Esophagus squamous epithelium (tissue), 5 donors: ENCODE measurements at places on chromosomes 16 and 17. TPM values are rescaled to one million over a fixed set of nuclear protein-coding genes. Genes with fewer than 3 reads are reported as not detected.

DNA sequence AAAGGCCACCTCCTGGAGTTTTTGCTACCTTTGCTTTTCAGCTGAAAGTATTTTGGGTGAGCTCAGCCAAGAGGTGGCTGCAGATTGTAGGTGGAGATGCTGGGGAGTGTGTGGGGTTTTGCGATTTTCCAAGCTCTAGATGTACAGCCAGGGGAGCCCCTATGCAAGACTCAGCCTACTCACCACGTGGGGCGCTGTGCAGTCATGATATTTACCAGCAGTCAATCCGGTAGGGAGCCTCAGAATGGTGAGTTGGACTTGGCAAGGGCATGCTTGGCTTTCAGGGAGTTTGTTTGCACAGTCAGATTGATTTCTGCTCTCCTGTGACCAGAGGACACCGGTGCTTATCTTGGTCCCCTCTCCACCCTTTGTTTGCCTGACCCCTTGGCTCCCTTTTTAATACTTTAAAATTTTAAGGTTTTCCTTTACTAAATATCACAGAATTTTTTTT is 175.3 kb downstream of the UTP18 start:
- DNase-seq: no peak

- DNase-seq: no peak
These were observed 76.9 kb downstream of the CYB561 start for GRCh38 chr17:63369233-63369632.

The TRAF4 gene
- total RNA-seq: 25.0 TPM

The BPTF gene
- total RNA-seq: 37.6 TPM

GRCh38 chr16:28011223-28011622 is 52.3 kb downstream of the GSG1L start:
- no peak for DNase-seq

DNA sequence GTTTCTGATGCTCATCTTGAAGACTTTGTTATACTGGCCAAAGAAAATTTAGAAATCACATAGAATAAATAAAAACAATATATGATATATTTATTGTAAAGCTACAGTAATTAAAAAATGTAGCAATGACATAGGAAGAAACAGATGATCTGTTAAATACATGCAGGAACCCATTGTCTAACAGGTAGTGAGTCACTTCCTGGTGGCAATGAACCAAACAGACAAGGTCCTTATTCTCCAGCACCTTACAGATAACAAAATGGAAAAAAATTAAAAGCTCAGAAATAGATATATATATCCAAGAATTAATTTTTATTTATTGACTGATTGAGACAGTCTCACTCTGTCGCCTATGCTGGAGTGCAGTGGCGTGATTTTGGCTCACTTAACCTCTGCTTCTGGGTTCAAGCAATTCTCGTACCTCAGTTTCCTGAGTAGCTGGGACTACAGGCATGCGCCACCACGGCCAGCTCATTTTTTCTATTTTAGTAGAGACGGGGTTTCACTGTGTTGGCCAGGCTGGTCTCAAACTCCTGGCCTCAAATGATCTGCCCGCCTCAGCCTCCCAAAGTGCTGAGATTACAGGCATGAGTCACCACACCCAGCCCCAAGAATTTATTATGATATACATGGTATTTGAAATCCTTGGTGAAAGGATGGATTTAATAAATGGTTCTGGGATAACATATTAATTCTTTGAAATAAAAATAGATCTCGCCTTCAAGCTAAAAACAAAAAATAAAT is 7.5 kb downstream of the NETO2 start:
- no peak for DNase-seq

The PRAC1 gene
- total RNA-seq: not detected

The HOXB13 gene
- total RNA-seq: not detected

DNA sequence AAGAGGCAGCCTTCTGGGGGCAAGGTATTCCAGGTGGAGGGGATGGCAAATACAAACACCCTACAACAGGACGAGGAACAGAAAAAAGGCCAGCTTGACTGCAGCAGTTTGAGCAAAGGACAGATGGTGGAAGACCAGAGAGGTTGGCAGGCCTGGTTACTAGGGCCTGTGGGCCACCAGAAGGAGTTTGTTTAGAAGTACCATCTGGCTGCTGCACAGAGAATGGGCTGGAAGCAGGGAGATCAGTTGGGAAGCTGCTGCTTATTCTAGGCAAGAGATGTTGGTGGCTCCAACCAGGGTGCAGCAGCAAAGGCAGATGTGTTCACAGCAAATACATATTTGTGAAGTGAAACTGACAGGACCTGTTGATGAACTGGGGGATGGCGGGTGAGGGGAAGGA is 2.9 kb upstream of the YPEL2 start:
- DNase-seq: no peak

The PPL gene
- total RNA-seq: 1,024 TPM

The KRT26 gene
- not detected for total RNA-seq

The KRTAP4-4 gene
- not detected for total RNA-seq

- no peak for DNase-seq
These were observed 102.1 kb downstream of the SNX29 start for GRCh38 chr16:12078405-12079280.

DNA sequence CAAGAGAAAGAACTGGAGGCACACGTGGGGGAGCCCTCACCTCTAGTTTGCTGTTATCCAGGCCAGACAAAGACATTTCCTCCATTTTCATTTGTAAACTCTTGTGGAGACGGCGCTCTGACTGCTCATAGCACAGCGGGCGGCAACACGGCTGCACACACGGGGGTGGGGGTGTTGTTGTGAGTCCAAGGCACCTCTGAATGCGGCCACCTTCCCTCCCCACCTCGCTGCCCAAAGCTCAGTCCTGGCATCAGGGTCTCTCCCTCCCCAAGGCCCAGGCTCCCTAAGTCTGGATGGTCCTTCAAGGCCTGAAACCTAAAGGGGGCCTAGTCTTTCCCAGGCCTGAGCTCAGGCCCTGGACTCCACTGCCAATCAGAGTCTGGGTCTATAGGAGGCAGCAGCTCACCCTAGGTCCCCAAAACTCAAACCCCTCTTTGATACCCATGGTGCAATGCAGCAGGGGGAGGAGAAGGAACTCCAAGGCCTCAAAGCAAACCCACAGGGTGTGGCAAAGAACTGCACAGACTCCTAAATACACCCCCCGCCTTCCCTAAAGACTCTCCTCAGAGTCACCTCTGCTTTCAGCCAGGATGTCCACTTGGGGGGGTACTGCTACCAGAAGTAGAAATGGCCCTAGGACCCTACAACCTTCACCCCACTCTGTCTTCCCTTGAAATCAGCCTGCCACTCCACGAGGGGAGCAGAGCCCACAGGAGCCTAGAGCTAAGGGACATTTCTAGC is 1.5 kb downstream of the ATXN7L3 start:
- DNase-seq: no peak

DNA sequence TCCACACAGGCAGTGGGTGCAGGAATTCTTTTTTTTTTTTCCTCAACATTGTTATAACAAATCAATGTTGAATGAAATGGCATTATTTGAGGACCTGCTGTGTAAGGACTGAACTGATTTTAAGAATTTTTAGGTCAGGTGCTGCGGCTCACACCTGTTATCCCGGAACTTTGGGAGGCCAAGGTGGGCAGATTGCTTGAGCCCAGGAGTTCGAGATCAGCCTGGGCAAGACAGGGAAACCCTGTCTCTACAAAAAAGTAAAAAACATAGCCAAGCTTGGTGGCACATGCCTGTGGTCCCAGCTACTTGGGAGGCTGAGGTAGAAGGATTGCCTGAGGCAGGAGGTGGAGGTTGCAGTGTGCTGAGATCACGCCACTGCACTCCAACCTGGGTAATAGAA is 12.4 kb downstream of the MPRIP start:
- DNase-seq: no peak

DNA sequence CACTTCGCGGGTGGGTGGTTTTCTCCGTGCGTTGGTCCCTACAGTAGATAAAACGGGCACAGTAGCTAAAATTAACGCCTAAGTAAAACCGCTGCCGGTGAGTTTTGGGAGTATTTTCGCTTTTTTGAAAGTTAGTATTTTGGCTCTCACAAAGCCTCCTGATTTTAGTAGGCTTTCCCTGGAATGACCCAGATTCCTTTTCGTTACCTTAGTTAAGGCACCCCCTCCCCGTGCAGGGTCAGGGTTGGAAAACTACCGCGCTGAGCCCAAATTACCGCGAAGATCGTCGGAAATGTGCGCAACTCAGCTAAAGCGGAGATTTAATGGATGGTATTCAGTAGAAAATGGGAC is 28.3 kb upstream of the ST6GALNAC1 start:
- DNase-seq: no peak

DNA sequence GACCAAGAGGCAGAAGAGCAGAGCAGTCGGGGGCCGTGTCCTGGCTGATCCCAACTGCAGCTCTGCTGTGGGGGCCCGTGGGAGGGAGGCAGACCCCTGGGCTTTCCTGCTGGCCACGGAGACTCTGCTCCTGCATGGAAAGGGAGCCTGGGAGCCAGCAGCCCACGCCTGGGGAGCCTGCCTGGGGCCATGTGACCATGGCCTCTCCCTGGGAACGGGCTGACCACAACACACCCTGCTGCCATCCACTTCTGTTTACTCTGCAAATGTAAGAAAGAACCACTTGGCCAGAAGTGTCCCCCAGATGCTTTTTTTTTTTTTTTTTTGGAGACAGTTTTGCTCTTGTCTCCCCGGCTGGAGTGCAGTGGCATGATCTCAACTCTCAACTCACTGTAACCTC is 2.0 kb upstream of the TEDC2 start:
- DNase-seq: no peak

- no peak for DNase-seq
These were observed 178.7 kb downstream of the GRIN2A start for GRCh38 chr16:10003486-10003885.

DNA sequence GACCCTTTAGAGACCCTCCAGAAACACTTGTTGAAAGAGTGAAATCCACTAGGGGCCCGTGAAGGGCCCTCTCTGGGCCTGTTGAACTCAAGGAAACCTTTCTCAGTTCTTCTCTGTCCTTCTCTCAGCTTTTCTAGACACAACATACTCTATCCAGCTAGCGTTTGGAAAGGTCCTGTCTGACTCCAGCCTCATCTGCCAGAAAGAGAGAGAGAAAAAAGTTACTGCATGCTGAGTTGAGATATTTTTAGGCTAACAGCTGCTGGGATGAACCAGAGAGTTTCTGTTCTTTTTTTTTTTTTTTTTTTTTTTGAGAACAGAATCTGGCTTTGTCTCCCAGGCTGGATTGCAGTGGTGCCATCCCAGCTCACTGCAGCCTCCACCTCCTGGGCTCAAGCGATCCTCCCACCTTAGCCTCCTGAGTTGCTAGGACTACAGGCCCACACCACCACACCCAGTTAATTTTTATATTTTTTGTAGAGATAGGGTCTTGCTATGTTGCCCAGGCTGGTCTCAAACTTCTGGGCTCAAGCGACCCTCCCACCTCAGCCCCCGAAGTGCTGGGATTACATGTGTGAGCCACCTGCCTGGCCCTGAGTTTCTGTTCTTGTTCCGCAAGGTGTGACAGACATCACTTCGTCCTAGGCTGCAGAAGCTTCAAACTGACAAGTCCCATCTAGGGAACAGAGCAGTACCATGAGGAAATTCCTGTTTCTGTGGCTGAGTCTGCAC is 14.9 kb upstream of the TEX2 start:
- DNase-seq: no peak

DNA sequence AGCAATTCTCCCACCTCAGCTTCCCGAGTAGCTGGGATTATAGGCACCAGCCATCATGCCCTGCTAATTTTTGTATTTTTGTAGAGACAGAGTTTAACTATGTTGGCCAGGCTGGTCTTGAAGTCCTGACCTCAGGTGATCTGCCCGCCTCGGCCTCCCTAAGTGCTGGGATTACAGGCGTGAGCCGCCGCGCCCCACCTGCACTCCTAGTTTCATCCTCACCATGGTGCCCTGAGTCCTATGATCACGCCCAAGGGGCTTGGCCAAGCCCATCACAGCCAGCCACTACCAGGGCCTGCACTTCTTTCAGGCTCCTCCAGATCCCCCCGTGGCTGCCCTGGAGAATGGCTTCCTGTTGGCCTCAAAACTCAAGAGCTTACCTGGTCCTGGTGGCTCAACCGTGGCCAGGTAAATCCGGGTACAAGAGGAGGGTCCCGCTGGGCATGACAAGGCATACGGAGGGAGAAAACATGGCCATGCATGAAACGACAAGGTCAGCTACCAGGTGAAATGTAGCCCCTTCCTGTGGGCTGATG is 20.4 kb upstream of the TFAP4 start:
- no peak for DNase-seq

DNA sequence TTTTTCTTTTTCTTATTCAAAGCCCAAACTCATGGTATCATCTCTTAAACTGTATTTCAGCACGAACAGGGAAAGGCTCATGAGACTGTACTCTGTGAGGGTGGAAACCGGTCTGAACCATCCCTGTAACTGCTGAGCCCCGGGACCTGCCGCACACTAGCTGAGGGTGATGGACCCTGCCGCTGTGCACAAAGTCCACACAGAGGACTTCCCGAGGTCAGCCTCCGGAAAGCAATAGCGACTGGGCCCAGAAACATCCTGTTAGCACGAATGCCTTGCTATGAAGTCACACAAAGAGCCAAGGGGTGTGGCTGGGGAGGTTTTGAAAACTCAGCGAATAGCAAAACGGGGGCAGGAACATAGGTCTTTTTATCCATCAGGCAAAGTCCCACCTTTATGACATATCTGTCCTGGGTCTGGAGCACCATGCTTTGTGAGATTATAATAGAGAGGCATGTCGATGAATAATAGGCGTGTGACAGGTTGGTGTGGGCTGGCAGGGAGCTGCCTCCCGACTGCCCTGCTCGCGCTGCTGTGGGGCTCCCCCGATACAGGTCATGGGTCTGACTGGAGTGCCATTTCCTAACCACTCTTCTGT is 33.4 kb downstream of the CDK5R1 start:
- DNase-seq: no peak

DNA sequence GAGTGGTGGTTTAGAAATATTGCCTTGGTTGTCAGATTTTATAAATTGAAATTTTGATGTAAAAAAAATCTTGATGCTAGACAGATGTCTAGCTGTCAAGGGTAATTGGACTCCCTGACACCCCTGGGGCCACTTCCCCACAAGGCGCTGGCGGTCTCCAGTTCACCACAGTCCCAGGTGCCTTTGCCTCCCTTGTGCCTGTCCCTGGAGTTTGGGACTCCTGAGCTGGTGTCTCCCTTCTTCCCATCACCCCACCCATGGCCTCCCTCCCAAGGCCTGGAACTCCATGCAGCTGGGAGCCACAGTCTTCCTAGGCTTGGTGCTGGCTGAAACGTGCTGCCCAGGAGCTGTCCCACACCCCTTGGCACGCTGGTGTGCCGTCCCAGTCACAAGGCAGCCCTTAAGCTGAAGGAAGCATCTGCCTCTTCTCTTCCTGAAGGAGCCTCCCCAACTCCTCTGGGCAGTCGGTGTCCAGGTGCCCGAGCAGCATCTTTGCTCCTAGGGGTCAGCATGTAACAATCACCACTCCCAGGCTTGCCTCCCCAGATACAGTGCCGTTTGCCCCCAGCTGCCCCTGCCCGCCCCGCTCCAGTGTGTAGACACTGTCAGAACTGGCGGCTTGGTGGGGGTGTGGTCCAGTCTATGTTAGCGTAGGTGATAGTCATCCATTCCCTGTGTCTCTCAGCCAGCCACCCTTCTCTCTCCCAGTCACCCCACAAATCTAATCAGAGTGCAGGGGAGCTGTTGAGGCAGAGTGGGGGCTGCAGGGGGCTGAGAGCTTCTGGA is 26.2 kb downstream of the POLR3E start:
- no peak for DNase-seq

DNA sequence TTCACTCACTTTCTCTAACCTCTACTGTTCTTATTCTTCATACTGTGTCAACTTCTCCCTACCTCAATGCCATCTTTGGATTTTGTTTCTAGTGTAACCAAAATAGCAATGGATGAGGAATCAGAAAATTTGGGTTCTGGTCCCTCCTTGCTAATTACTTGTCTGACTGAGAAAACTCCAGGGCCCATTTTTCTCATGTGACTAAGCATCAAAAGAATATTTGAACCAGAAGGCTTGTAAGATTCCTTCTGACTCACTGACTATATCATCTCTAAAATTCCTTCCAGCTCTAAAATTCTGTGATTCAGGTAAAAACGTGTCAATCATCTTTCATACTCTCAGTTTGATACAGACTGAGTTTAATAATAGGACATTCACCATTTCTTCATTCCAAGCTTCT is 57.9 kb downstream of the BRIP1 start:
- DNase-seq: no peak
